ENCODE measurements at places on chromosomes 2 and 18. TPM values are rescaled to one million over a fixed set of nuclear protein-coding genes. Genes with fewer than 3 reads are reported as not detected.

The SCN1A gene
- not detected for polyA plus RNA-seq

The PROKR1 gene
- polyA plus RNA-seq = not detected

The DNAH6 gene
- polyA plus RNA-seq = 0.07 TPM

The AMER3 gene
- polyA plus RNA-seq = not detected

The CIDEA gene
- polyA plus RNA-seq = not detected

The RBM44 gene
- polyA plus RNA-seq = 0.08 TPM

The CPLX4 gene
- not detected for polyA plus RNA-seq

The BOK gene
- 21.4 TPM for polyA plus RNA-seq

DNA sequence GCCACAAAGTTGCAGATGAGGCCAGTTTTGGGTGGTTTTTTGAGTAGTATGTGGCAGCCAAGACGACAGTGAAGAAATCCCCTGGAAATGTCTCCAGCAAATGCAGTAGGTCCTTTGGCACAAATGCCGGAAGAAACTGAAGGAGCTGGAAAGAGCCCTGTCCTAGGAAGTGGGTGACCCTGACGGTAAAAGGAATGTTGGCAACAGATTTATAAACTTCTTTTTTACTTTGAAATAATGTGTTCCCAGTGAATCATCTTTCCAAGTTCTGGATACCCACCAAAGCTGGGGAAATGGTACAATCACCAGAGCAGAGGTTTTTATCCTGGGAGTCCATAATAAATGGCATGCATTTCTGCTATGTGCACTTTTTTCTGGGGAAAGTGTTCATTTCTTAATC, 112.9 kb downstream of the CSRNP3 start:
- H3K36me3 ChIP-seq = no peaks in the 10 kb centered on the region
- H3K27ac ChIP-seq = no peak overlapping the region
- no peaks in the 10 kb centered on the region for H3K4me1 ChIP-seq
- no peak overlapping the region for H3K4me3 ChIP-seq

- H3K27ac ChIP-seq = peak overlapping the region; percentile 60
- H3K27me3 ChIP-seq = peaks cover 11% of the 10 kb centered on the region
- H3K36me3 ChIP-seq = peaks cover 17% of the 10 kb centered on the region
- H3K4me1 ChIP-seq = peaks cover 49% of the 10 kb centered on the region
- peak; percentile 83 for DNase-seq
Observed at GRCh38 chr2:85405201-85406059, 4.7 kb downstream of the CAPG start.

DNA sequence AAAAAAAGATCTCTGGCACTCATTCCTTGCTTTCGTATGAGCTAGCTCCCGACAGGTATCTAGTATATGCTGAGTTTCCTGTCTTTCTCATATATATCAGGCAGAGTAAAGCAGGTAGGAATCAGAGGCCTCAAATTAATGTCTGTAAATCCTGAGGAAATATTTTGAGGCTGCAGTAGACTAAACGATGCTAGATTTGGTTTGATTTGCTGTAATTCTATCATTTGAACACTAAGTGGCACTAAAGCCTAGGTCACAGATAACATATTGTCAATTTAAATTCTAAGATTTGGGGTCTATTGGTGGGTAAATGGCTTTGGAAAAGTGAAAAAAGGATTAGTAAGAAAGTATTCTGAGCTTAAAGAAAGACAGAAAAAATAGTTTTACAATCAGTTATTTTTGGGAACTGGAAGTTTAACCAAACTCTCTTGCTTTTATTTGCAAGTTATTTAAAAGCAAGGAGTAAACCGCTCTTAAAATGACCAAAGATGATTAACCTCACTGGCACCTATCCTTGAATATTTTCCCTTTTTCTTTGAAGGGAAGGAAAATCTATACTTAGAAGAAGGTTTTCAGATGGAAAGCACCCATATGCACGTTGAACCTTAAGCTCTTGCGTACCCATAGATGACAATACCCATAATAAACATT, 37.6 kb upstream of the SLC4A10 start:
- H3K27ac ChIP-seq = no peak overlapping the region
- no peak for DNase-seq
- H3K4me1 ChIP-seq = no peaks in the 10 kb centered on the region
- H3K27me3 ChIP-seq = no peaks in the 10 kb centered on the region
- no peaks in the 10 kb centered on the region for H3K36me3 ChIP-seq

- H3K4me1 ChIP-seq = no peaks in the 10 kb centered on the region
- no peak overlapping the region for H3K27ac ChIP-seq
- DNase-seq = no peak
Observed at GRCh38 chr2:121771976-121772742, 16.7 kb downstream of the TSN start.

GRCh38 chr2:118268268-118268667, 180.0 kb downstream of the INSIG2 start:
- H3K36me3 ChIP-seq = no peaks in the 10 kb centered on the region
- peaks cover 4% of the 10 kb centered on the region for H3K27me3 ChIP-seq
- H3K4me1 ChIP-seq = no peaks in the 10 kb centered on the region
- no peak overlapping the region for H3K27ac ChIP-seq

- no peak overlapping the region for H3K27ac ChIP-seq
- H3K4me3 ChIP-seq = no peak overlapping the region
- DNase-seq = no peak
- peaks cover 6% of the 10 kb centered on the region for H3K27me3 ChIP-seq
- H3K4me1 ChIP-seq = peaks cover 6% of the 10 kb centered on the region
Observed at GRCh38 chr18:76567835-76568445, 72.9 kb upstream of the ZNF516 start.

GRCh38 chr2:16869711-16870110, 204.1 kb upstream of the CYRIA start:
- no peaks in the 10 kb centered on the region for H3K4me1 ChIP-seq
- H3K27ac ChIP-seq = no peak overlapping the region
- no peaks in the 10 kb centered on the region for H3K27me3 ChIP-seq
- no peak overlapping the region for H3K4me3 ChIP-seq

DNA sequence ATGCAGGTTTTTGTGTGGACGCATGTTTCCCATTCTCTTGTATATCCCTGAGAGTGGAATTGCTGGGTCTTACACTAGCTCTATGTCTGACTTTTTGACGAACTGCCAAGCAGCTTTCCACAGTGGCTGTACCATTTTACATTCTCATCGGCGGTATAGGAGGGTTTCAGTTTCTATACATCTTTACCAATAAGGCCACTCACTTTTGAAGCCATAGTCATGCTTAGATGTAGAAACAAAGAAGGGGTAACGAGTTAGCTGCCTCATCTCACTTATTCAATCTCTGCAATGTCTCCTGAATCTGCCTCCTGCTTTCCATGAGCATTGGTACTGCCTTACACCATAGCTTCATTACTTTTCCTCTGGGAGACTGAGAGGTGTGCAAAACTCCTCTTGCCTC, 47.4 kb downstream of the MMADHC start:
- H3K4me1 ChIP-seq = peaks cover 23% of the 10 kb centered on the region
- H3K27me3 ChIP-seq = no peaks in the 10 kb centered on the region
- no peak overlapping the region for H3K4me3 ChIP-seq
- H3K36me3 ChIP-seq = no peaks in the 10 kb centered on the region

- H3K27ac ChIP-seq = peak overlapping the region; percentile 96
- peak overlapping the region; percentile 96 for H3K4me3 ChIP-seq
- no peaks in the 10 kb centered on the region for H3K36me3 ChIP-seq
- peaks cover 63% of the 10 kb centered on the region for H3K4me1 ChIP-seq
Observed at GRCh38 chr2:27356056-27356381, 545 bp downstream of the GTF3C2 start.

- DNase-seq = no peak
- H3K4me3 ChIP-seq = peak overlapping the region; percentile 92
Observed at GRCh38 chr2:29113027-29113686, 2.1 kb upstream of the CLIP4 start.

DNA sequence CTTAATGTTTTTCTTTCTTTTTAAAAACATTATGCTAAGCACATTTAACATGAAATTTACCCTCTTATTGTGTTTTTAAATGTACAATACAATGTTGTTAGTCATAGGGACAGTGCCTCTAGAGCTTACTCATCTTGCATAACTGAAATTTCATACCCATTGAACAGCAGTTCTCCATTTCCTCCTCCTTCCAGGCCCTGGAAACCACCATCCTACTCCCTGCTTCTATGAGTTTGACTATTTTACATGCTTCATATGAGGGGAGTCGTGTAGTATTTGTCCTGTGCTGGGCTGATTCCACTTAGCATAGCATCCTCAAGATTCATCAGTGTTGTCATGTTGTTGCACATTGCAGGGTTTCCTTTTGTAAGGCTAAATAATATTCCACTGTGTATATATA, 92.6 kb downstream of the SPATS2L start:
- H3K27ac ChIP-seq = no peak overlapping the region
- H3K4me3 ChIP-seq = no peak overlapping the region
- no peak for DNase-seq
- no peaks in the 10 kb centered on the region for H3K27me3 ChIP-seq
